Stimulated activated CD4-positive, alpha-beta T cell treated with anti-CD3 and anti-CD28 coated beads, TNF-alpha, amount 100 ng/mL, for 1 hour (primary cell): ENCODE measurements at places on chromosomes 6 and 20.

- no peak for DNase-seq
Measured at GRCh38 chr6:46010771-46011170, 4.9 kb downstream of the CLIC5 start.

DNA sequence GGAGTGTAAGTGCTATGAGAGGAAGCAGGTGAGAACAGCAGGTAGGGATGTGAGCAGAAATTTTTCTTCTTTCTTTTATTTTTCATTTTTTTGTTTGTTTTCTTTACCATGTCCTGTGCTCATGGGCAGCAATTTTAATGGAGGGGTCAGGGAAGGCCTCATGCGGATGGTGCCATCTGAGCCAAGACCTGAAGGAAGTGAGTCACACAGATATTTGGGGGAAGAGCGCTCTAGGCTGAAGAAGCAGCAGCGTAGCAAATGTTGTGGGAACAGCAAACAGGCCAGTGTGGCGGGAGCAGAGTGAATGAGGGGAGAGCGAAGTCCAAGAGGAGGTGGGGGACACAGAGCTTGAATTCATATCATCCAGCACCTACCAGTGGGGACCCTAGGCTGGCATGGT, 12.7 kb downstream of the SPDEF start:
- DNase-seq: no peak

DNA sequence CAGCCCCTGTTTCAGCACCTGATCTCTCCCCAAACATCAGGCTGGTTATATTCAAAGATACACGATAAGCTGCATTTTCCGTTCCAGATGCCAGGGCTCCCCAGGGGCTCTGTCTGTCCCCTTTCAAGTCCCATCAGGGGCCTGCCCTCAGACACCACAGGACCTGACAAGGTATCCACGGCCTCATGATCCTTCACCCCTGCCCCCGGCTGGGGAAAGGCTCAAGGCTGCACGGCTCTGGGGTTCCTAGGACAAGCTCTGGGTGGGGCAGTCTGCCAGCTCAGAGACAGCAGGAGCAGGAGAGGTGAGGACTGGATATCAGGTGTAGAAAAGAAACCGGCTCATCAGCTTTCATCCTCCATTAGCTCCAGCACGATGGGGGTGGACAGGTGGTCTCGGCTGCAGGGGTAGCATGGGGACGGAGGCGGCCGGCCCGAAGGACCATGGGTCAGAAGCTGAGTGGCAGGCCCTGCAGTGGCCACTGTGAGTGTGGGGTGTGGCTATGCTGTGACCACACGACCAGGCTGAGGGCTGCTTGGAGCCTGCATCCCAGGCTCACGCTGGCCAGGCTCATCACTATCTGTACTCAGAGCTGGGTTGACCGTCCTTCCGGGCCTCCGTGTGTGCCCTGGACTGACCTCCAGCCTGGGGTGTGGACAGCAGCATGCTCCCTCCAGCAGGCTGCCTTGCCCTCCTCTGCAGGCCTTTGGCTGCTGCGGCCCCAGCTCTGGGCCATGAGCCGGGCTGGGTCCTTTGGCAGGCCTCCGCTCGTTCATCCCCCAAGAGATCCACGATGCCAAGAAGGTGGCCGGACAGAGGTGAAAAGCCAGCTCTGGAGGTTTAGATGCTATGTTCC, 386.2 kb downstream of the THBS2 start:
- no peak for DNase-seq

DNA sequence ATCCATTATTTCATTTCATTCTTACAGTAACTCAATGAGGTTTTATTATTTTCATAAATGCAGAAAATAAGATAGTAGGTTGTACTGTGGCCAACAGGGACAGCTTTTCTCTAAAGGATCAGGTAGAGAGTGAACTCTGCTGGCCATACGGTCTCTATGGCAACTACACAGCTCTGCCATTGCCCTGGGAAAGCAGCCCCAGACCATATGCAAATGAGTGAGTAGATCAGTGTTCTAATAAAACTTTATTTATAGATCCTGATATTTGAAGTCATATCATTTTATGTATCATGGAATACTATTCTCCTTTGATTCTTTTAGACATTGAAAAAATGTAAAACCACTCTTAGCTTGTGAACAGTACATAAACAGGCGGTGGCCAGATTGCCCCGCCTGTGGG, 192.5 kb upstream of the RREB1 start:
- no peak for DNase-seq

DNA sequence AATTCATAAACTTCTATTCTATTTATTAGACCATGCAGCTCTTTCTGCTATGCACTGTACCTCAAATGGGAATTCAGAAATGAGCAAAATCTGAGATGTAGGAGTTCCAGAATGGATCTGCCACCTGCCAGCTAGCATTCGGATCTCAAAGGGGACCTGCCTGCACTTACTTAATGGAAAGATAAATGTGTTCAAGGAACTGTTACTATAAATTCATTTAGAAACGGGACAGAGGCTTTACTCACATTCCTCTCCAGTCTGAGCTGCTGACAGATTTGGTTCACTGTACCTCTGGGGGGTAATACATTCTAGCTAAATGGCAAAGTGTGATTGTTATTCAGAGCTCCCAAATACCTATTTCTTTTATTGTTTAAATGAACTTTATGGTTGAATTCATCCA, 384.1 kb downstream of the GRIK2 start:
- no peak for DNase-seq

GRCh38 chr6:160135907-160136655, 14.5 kb downstream of the SLC22A1 start:
- DNase-seq: no peak

GRCh38 chr6:102553214-102553613, 1159.7 kb downstream of the GRIK2 start:
- DNase-seq: no peak

DNA sequence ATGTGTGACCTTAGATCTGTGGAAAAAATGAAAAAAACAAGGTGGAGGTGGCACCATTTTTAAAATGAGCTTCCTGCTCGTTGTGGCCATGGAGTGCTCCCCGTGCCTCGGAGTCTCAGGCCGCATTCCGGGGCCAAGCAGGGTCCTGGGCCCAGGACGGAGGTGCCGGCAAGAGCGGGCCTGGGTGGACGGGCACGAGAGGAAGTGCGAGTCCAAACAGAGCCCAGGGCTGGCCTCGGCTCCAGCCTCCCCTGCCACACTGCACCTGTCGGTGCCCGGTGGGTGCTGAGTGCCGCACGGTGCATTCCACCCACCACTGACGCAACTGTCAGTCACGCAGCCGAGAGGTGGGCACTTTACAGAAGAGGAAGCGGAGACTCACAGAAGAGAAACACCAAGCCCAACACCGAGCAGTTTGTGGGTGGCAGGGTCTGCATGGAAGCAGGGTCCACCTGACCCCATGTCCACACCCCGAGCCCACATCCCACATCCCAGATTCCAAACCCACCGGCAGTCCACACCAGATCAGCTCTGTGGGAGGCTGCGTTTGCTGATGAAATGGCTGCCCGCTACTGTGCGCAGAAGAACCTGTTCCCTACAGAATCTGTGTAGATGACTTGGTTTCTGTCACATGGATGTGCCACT, 97.7 kb downstream of the PSMB1 start:
- DNase-seq: no peak

DNA sequence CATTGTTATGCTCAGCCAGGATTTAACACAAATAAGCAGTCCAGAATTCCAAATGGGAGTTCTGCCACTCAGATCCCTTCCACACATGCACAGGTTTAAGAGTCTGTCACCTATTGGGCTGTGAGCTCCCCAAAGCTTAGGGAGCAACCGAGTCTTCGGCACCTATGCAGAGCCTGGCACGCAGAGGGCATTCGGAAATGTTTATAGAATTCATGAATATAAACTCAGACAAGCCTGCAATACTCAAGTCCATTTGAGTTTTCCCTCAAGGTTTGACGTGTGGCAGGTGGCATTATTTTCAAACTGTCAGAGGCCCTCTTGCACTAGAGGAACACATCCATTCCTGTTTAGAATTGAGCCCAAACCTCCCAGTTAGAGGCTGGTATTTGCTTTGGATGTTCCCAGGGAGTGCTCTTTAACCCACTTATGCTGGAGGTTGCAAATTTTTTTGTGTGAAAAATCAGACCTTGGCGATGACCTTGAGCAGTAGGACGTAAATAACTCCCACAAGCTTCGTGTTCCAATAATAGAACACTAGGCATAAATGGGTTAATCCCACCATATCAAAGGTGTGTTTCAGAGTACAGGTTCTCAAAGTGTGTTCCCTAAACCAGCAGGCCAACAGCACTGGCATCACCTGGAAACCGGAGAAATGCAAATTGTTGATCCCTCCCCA, 28.1 kb downstream of the MAP1LC3A start:
- DNase-seq: no peak

DNA sequence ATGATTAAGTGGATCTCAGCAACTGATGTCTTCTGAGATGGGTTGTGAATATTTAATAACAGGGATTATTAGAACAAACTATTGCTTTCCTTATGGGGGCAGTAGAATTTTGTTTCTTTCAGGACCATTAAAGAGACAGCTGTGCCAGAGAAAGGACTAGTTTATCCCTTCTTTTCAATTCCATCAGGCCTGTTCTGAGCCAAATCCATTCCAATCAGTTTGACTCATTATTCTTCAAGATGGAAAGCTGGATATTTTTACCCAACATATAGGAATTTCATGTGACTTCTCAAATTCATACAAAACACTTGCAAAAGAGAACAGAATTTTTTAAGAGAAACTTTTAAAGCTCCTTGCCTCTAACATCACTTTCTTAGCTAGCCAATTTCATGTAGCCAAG, 722.0 kb upstream of the FLRT3 start:
- DNase-seq: no peak

DNA sequence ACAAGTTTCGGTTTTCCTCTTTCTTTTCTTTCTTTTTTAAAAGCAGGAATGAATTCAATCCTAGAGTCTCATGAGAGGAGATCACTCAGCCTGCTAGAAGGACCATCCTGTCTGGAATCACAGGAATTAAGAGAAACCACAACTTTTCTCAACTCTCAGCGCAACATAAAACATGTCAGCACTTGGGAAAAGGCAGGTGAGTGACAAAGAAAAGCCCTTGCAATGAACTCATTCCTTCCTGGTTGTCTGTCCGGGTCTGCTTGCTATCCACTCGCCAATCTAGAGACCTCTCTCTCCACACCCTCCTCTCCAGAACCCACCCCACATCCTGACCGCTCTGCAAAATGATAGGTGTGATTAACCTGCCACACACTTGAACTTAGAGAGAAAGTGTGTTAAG, 253.8 kb downstream of the LY86 start:
- no peak for DNase-seq

GRCh38 chr6:2781685-2782355, 16.6 kb downstream of the WRNIP1 start:
- DNase-seq: no peak

DNA sequence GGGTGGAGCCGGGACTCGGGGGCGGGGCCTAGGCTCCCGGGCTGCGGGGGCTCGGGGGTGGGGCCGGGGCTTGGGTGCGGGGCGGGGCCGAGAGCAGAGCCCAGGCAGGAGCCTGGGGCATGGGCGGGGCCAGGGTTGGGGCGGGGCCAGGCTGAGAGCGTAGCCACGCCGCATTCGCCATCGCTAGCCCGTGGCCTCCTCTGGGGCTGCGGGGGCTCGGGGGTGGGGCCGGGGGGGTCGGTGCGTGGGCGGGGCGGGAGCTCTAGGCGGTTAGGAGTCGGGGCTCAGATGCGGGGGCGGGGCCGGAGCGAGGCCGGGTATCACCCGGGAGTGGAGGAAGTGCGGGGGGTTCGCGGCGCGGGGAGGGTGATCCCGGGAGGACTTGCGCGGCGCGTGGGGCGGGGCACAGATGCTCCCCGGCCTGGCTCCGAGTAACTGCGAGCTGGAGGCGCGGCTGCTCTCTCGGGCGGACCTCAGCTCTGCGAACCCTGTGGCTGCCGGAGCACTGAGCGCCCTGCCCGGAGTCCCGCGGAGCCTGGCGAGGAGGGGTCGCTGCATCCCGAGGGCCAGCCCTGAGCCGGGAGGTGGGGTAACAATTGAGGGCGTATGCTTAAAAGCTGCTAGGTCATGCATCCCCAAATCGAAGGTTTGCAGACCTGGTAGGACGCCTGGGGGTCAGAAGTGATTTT, 434 bp upstream of the ECI2 start:
- peak; percentile 88 for DNase-seq

- no peak for DNase-seq
Measured at GRCh38 chr6:123803504-123804013, at the start of gene NKAIN2. NKAIN2 (plus strand) TSS chr6:123803865.

DNA sequence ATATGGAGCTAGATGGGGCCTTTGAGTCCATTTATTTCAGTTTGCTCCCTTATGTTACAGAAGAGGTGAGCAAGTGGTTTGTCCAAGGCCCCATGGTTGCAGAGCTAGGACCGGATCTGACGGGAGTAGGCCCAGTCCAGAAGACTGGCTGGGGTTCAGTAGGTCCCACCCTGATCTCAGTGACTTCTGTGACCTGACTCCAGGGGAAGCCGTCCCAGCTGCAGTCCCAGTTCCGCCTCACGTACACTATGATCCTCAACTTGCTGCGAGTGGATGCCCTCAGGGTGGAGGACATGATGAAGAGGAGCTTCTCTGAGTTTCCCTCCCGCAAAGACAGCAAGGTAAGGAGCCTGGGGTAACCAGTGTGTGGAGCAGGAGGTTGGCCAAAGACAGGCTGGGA, 5.4 kb downstream of the DXO start:
- no peak for DNase-seq

GRCh38 chr6:1923449-1923848, 313.7 kb downstream of the FOXC1 start:
- DNase-seq: no peak

DNA sequence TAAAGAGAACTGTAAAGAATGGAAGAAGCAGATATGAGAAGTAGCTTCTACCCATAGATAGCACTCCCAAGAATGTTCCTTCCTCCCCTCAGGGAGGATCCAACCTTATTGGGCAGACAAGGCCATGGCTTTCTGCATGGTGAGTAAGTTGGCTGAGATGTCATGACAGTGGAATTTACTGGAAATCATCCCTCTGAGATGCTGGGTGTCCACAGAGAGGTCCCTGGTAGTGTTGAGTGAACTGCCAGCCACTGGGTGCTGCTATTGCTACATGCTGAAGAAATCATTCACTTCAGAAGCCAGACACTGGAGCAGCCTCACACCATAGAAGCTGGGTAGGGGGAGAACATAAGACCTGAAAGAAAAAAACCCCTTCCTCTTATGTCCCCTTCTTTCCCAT, 46.4 kb upstream of the FERMT1 start:
- no peak for DNase-seq

GRCh38 chr20:41671143-41671542, 53.0 kb upstream of the CHD6 start:
- DNase-seq: no peak

DNA sequence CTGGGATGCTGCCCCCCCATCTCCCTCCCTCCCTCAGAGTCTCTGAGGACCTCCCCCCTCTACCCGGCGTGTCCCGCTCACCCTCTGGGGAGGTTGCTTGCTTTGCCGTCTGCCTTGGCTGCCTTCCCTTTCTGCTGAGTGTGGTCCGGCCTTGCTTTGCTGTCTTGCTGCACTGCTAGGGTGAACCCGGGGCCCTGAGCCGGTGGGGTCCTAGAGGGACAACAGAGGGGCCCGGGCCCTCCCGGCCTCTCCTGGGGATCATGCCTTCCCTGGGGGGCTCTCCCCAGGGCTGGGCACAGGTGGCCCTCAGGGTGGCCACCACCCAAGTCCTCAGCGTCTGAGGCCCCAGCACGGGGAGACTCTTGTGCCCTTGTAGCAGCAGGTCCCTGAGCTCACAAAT, 19.3 kb downstream of the SLCO4A1 start:
- no peak for DNase-seq
